GM12878 (cell line): ENCODE measurements at places on chromosomes 7 and 10. TPM values are rescaled to one million over a fixed set of nuclear protein-coding genes. Genes with fewer than 3 reads are reported as not detected.

DNA sequence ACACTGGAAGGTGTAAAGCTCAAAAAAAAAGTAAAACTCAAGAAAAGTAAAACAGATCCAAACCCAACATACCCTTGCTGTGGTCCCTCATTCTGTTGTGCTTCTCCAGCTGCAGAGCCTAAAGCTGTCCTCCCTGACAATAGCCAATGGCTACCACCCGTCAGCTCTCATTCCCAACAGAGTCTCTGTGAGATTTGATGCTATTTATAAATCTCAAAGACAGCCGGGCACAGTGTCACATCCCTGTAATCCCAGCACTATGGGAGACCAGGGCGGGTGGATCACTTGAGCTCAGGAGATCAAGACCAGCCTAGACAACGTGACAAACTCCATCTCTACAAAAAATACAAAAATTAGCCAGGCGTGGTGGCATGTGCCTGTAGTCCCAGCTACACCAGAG lies 116.0 kb downstream of the KMT2E start:
- DNase-seq, result no peak

- DNase-seq, result no peak
These were observed 781.8 kb upstream of the AUTS2 start for GRCh38 chr7:68816491-68816890.

DNA sequence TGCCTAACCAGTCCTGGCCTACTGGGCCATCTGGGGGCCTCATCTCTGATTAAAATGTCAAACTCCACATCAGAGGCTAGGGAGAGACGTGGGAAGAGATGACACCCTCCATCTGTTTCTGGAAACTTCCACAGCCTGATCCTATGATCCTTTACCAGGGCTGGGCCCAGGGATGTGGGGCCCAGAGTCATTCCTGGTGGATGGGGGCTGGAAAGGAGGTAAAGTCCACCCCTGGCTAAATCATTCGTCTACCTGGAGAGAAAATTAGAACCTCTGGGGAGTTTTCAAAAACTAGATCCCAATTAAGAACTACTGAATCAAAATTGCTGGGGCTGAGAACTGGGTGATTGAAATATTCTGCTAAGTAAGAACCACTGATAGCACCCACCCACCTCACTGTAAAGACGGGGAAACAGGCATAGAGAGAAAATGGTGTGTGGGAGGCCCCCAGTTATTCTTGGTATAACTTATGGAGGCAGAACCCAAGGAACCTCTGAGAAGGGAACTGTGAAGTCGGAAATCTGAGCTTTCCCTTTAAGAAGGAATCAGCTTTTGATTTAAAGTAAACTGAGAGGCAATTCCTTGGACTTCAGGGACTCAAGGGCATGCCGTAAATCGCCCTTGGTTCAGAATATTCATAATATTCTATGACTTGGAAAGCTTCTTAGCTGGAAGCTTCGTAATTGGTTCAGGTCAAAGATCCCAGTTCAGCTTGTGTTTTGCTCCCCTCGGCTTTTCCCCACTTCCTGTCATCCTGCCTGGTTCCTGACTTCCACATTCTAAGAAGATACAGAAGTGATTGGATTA lies 53.1 kb downstream of the PRKAG2 start:
- no peak for DNase-seq

Gene RNF32
- 3.2 and 3.7 TPM in 2 replicates for total RNA-seq

Gene ADGRA1
- not detected in 2 replicates for total RNA-seq
